HuH-7.5 (cell line): ENCODE measurements at places on chromosomes 6 and 20.

DNA sequence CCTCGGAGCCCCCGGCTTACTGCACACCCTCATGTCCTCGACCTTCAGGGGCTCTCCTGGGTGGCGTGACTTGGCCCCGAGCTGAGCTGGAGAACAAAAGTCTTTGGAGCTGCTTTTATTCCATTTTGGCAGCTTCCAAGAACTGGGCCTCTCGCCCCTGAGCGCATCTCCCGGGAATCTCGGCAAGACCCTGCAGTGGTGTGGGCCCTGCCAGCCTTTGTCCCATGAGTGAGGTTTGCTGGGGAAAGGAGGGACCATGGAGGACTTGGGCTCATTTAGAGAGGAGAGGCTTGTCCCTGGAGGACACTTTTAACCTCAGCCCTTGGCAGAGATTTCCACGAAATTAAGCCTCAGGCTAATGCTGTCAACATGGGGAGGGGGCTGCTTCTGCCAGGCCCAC lies 62.3 kb upstream of the SLCO4A1 start:
- no peak for DNase-seq

DNA sequence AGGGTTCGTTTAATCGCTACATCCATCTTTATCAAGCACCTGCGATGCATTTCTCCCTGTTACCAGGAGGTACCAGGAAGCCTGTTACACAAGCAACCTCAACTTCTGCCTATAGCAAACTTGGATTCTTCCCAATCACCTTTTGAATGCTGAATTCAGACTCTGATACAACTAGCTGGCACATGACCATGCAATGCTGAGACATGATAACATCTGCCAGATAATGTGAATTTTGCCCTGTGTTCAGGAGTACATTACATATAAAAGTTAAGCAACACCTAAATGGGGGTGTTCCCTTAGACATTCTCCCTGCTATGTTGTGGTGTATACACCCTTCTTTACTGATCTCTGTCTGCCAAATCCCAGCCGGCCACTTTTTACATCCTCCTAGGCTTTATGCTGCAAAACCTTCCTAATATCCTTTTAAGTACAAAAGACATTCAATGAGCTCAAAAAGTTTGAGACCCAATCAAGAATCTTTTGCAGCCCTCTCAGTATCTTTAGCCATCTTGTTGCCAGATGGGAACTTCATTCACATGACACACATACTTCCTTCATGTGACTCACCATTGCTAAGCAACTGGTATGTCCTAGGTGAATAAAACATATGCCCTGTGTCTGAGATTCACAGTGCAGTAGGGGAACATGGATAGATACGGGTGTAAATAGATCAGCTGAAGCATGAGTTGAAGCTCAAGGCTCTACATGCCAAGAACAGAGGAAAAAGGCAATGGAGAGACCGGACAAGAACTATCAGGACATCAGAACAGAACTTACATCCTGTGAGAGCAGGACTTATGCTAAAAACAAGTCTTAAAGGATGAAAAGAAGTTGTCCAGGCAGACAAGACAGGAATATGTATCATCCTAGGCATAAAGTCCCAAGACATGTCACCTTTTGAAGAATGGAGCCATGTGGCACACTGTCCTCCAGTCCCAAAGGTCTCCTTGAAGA lies 84.3 kb downstream of the ZHX3 start:
- DNase-seq: no peak

DNA sequence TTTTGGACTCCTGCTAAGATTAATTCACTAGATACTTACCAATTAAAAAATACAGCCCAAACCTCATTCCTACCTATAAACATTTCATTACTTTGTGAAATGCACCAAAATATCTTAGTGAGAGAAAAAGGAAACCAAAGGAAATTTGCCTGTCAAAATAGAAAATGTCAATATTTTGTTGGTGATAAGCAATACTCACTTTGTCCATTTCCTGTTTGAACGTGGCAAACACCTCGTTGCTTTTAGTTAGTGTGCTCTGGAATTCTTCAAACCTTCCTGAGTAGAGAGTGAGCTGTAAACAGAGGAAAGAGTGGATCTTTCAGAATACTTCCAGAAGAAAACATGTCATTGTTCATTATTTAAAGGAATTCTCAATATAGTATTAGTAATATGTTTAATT lies 44.2 kb downstream of the TXLNB start:
- no peak for DNase-seq

DNA sequence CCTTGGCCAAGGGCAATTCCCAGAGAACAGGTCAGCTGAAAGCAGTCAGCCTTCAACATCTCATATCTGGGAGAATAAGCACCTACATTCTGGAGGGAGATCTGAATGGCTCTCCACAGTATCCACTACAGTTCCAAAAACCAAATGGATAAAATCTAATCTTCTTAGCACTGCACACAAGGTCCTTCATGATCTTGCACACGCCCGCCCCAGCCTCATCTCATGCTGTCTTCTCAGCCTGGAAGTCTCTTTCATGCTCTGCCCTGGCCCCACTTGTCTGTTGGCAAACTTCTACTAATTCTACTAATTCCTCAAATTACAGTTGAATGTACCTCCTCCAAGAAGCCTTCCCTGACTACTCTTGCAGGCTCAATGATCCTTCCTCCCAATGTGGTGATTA lies 1.8 kb upstream of the TTBK1 start:
- DNase-seq: no peak

- no peak for DNase-seq
Observed at GRCh38 chr6:72913797-72914196, 291.9 kb downstream of the KCNQ5 start.

- DNase-seq: no peak
Observed at GRCh38 chr6:160962835-160963623, 28.5 kb upstream of the MAP3K4 start.

GRCh38 chr6:158819213-158819976 lies at the start of gene EZR:
EZR (minus strand) TSS chr6:158819368; CDS start chr6:158818093, 1,275 bp downstream.
- peak; percentile 85 for DNase-seq

- no peak for DNase-seq
Observed at GRCh38 chr6:91447081-91447480, 860.2 kb upstream of the MAP3K7 start.
